ENCODE measurements at places on chromosomes 13 and 19.

DNA sequence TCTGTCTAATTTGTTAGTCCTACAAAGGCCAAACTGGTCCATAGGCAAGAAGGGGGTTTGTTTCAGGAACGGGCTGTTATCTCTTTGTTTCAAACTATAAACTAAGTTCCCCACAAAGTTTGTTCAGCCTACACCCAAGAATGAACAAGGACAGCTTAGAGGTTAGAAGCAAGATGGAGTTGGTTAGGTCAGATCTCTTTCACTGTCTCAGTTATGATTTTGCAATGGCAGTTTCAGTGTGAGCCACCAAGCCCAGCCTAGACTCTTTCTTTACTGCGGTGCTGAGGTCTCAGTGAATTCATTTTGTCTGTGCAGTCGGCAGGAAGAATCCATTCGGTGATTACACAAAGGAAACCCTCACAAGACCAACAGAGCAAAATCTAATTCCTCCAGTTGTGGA, 56.6 kb upstream of the ABCC4 start:
- no peak for DNase-seq

GRCh38 chr19:40389404-40390083, 437 bp downstream of the HIPK4 start:
- no peak for DNase-seq

GRCh38 chr13:111262281-111262680, 58.2 kb upstream of the TEX29 start:
- no peak for DNase-seq

DNA sequence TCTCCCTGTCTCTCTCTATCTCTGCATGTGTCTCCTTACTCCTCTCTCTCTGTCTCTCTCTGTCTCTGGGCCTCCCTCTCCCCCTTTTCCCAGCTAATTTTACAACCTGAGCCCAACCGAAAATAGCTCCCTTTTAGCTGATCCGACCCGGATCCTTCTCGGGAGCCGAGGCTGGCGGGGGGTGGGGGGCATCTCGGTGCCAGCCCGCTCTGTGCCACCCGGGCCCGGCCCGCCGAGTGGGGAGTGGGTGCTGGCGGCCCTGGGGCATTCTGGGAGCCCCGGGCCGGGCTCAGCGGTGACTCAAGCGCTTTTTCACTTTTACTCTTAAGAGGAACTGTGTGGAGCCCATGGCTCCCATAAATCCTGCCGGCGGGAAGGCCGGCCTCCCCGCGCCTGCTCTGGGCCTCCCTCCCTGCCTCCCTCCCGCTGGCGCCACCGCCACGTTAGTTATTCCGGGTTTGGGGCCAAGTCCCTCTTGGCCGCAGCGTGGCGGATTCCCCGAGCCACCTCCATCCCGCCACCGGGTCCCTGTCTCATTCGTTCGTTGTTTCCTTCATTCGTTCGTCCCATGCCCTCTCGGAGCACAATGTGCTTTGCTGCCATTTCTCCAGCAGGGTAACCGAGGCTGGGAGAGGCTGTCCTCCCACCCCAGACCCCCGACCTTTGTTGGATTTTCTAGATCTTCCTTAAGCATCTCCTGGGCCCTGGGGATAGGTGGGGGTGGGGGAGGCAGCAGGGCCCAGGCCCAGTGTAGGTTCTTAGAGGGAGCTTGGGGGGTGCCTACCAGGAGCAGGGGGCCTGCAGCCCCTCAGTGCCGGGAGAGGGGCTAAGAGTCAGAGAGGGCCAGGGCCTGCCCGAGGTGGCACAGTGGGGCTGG, 3.2 kb downstream of the NFIC start:
- DNase-seq = no peak

DNA sequence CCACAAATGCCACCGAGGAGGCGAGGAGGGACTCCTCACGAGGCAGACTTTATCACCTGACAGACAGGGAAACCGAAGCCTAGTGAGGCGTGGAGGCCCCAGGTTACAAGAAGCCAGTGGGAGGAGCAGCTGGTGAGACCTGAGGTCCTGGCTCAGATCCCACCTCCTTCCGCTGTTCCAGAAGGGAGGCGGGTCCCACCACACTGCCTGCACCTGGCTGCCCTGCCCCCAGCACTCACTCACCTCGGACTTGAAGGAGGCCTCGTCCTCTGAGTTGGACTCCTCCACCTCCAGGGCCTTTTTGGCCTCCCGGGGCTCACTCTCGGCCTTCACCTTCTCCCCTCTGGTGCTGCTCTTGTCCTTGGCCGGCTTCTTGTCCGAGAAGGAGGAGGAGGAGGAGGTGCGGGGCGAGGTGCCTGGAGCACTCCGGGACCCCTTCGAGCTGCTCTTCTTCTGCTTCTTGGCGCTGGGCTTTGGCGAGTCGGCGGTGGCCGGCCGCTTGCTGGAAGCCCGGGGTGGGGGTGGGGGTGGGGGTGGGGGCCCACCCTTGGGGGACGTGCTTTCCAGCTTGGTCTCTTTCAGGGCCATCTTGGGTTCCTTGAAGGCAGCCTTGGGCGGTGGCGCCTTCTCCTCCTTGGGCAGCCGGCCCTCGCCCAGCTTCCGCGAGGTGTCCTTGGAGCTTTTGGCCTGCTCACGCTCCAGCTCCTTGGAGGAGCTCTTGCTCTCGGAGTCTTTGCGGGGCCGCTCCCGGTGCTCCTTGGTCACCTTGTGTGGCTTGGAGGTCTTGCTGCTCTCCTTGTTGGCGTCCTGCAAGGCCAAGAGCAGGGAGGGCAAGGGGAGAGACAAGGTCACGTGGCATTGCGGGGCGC, 57.7 kb downstream of the MLLT1 start:
- no peak for DNase-seq

DNA sequence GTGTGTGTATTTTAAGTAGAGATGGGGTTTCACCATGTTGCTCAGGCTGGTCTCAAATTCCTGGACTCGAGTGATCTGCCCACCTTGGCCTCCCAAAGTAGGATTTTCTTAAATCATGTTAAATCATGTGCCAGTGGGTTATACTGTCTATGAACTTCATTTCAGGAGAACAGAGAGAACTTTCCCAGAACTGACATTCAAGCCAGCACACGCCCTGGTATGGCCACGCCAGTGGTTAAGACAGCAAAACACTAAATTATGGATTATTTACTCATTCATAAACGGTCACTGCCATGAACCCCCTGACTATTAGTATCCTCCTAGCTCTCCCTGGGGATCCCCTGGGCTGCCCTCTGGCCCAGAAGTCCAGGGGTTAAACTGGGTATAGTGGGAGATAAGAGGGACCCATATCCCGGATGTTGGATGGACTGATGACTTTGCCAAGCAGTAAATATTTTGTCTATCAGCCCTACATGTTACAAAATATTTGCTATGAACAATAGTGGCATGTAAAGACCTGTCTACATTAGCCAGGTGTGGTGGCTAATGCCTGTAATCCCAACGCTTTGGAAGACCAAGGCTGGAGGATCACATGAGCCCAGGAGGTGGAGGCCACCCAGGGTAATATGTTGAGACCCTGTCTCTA, 16.1 kb upstream of the STRN4 start:
- DNase-seq = no peak

DNA sequence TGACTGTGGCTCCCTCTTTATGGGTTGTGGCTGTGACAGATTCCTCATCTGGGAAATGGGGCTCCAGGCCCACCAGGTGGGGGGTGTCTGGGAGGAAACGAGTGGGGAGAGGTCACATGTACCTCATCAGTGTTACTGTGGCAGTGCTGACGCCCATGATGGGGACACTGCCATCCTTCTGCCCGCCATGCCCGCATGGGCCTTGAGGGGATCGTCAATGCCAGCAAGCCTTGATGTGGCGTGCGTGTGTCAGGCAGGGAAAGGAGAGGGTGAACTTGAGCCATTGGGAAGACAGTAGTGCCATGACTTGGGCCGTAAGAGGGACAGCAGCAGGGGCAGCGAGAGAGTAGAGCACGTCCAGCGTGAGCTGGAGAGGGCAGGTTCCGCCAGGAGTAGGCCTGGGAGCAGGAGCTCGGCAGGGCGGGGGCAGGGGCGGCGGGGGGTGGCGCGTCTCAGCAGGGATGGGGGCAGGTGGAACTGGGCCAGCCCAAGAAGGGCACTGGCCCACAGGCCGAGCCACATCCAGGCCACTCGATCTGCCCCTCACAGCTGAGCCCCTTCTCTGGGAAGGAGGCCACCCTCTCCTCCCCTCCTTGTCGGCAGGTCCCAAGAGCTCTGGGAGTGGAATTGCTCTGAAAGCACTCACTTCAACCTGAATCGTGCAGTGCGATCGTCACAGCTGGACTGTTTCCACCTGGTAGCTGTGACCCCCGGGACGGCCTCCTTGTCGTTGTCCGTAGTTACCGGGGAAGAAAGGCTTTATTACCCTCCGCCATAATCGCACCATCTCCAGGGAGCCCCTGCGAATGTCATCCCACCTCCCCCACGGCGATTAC, 9.9 kb downstream of the KLHL26 start:
- DNase-seq = no peak

DNA sequence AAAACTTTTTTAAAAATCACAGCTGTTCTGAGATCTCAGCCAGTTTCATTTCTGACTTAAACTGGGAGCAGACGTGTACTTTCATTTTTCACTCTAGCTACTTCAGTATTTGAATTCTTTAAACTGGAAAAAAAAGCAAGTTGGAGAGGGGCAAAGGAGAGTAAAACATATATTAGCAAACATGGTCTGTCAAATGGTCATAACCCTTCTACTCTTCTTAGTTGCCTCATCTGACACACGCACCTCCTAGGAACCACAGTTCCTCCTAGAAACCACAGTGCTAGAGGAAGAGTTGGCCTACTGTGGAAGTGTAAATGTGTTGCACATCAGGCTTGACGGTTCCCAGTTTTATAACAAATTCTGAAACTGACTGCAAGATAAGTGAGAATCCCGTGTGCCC, 47.2 kb downstream of the TM9SF2 start:
- DNase-seq = no peak

DNA sequence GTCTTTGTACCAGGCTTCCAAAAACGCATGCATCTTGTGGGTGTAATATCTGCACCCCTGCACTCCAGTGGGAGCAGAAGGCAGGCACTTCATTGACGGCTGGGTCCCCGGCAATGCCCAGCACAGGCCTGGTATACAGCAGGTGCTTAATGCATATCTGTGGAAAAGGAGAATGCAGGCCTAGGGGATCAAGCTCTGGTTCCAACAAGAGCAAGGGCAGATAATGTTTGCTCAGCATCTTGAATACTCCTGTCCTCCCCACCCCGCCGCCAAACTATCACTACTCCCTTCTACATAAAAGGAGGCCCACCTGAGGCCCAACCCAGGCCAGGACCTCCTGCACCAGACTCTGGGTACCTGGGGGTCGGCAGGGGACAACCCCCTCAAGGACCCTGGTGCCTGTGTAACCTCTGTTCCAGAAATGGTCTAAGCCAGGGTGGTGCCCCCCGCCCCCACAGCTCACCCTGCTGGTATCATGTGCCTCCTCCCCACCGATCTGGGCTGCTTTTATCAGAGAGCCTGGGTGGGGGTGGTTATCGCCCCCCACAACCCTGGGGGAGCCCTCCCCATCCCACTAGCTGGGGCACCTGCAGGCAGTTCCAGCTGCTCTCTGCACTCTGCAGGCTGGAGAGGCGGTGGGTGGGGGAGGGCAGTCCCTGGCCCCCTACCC, 4.8 kb downstream of the KLF16 start:
- no peak for DNase-seq

GRCh38 chr13:96053003-96053703, at the start of gene UGGT2:
UGGT2 (minus strand) TSS chr13:96053401; CDS start chr13:96053312, 89 bp downstream.
- peak; percentile 93 for DNase-seq

DNA sequence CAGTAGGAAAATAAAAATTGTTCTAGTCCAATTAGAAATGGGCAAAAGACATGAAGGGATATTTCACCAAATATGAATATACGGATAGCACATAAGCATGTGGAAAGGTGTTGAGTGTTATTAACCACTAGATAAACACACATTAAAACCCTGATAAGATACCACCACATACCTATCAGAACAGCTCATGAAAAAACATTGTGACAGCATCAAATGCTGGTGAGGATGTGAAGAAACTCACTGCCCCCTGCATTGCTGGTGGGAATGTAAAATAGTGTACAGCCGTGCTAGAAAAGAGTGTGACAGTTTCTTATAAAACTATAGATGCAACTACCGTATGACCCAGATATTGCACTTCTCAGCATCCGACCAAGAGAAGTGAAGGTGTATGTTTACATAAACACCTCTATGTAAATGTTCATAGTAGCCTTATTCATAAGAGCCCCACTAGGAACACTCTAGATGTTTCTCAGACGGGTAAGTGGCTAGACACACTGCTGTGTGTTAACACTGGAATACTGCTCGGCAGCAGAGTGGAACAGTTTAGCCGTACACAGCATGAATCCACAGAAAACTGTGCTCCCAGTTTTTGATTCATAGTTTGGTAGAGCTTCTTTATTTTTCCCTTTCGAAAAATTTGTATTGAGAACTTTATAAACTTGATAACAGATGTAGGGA, 321.1 kb downstream of the MYO16 start:
- DNase-seq = no peak

DNA sequence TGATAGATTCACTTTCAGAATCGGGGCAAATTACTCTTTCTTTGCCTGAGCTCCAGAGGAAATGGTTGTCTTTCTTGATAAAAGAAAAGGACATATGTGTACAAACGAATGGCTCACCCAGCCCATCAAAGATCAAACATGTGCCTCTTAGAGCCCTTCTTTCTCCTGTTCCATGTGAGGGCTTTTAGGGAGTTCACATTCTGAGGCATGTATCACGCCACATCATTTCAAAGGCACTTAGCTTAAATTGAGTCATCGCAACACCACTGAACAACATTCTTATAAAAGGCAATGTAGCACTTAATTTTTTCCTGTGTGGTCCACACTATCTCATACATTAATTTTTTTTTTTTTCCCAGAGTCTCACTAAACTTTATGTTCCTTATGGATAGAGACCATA, 521.0 kb downstream of the SUCLA2 start:
- DNase-seq = no peak

GRCh38 chr13:27847669-27848068, 55.4 kb downstream of the GSX1 start:
- DNase-seq = no peak

DNA sequence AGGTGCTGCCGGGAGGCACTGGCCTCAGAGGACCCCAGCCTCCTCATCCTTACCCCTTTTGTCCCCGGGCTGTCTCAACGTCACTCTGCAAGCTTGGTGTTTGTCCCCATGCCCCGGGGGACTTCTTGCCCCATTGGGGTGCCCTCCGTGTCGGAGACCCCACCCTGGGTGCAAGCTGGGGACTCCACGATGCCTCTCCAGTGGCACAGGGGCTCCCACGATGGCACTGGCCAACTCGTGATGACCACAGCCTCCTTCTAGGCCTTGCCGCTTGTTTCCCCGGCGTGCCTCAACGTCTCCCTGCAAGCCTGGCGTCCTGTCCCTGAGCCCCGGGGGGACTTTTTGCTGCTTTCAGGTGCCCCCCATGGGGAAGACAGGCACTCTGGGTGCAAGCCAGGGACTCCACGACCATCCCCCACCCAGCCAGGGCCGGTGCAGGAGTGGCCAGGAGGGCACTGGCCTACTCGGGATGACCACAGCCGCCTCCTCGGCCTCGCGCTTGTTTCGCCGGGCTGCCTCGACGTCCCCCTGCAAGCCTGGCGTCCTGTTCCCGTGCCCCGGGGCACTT, 237.0 kb downstream of the TUBA3C start:
- DNase-seq = no peak

- DNase-seq = no peak
Measured at GRCh38 chr19:14078411-14078810, 5.8 kb downstream of the MISP3 start.

DNA sequence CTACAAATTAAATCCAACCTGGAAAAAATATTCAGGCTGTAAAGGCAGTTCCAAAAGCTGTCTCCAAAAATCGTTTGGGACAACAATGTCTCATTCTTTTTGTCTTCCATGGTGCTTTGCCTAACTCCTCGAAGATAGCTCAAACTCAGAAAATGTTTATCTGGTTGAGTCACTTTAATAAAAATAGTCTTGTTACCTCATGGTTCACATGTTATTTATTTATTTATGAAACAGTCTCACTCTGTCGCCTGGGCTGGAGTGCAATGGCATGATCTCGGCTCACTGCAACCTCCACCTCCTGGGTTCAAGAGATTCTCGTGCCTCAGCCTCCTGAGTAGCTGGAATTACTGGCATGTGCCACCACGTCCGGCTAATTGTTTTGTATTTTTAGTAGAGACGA, 4.9 kb upstream of the BRD4 start:
- DNase-seq = no peak
